Endothelial cell of umbilical vein (primary cell): ENCODE measurements at places on chromosomes 1 and 21. TPM values are rescaled to one million over a fixed set of nuclear protein-coding genes. Genes with fewer than 3 reads are reported as not detected.

Gene CD1E
- polyA plus RNA-seq, result not detected in 2 replicates

Gene NCAM2
- 0.08 and 0.11 TPM in 2 replicates for polyA plus RNA-seq

Gene SV2A
- 2.9 and 3.0 TPM in 2 replicates for polyA plus RNA-seq

Gene S1PR1
- polyA plus RNA-seq, result 346 and 387 TPM in 2 replicates

Gene PLA2G2D
- polyA plus RNA-seq, result not detected in 2 replicates

Gene SNAPIN
- polyA plus RNA-seq, result 47.3 and 55.1 TPM in 2 replicates

Gene MAP10
- polyA plus RNA-seq, result 0.86 and 0.88 TPM in 2 replicates

GRCh38 chr1:159992161-159992560 lies 38.1 kb upstream of the SLAMF9 start:
- no peak for DNase-seq

DNA sequence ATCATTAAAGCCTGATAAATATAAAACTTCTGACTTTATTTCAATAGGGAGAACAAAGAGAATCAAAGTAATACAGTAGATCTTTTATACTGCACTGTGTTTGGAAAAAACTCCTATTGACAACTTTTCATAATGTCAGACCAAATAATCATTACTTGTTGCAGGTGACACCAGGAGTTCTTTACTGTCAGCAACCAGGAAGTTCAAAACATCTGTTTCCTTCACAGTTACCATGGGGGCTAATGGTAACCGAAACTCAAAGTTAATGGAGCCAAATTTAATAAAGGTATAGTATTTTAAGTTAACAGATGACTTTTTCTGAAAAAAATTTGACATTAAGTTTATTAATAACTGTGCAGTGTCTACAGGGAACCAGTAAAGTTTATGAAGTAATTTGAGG lies 10.6 kb downstream of the EFCAB7 start:
- no peak for DNase-seq

DNA sequence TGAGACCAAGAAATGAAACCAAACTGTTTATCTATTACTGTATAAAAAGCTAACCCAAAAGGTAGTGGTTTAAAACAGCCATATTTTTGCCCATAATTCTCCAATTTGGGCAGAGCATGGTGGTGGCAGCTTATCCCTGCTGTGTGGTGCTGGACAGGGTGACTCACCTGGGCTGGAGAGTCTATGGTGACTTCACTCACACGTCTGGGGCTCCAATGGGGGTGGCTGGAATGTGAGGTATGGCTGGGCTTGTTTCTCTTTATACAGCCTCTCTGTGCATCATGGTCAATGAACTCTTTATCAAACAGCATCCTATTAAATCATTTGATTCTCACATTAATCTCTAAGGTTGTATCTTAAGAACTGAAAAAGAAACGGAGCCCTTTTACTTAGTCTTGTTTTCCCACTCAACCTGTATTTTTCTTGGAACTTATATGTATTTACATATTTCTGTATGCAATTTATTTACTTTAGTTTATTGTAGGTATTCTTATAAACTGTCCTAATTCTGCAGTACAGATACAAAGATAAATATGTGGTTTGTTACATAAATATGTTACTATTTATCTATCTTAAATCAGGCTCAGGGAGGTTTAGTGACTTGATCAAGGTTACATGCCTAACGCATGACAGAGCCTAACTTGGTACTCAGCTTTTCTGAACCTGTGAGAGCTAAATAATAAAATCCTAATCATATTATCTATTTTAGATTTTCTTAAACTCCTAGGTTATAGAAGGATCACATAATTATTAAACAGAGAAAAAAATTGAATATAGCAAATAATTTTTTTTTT lies 37.5 kb upstream of the WLS start:
- no peak for DNase-seq

DNA sequence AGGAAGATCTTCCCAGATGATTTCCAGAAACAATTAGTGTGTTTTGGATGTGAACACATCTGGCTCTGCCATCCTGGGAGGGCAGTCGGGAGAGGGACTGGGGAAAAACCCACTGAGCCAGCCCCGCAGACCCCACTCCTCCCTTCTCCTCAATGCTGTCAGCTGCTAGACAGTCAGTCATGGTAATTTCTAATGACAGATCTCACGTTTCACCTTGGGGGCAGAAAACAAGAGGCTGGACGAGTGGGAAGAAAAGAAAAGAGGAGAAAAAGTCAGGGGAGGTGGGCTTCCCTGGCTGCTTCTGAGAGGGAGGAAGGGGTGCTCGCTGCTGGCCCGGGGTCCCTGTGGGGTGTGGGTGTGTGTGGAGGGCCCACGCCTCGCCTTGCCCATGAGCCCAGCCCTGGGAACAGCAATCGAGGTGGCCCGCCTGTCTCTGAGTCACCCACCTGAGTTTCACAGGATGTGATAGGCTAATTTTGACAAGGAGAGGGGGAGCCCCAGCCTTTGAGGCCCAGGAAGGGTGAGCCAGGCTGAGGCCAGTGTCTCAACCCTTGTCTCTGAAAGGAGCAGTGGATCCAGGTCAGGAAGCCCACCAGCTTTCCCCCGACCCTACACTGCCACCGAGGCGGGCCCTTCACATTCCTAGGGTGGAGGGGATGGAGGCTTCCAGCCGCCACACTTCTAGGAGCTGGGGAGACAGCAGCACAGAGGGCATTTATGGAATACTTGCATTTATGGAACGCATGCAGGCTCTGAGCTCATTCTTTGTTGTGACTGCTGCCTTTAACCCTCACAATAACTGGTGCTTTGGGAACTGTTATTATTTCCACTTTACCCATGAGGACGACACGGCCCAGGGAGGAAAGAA lies 49.1 kb upstream of the IFNLR1 start:
- no peak for DNase-seq

- DNase-seq, result no peak
Observed at GRCh38 chr1:12345350-12346217, 115.8 kb downstream of the VPS13D start.

- DNase-seq, result no peak
Observed at GRCh38 chr1:234768171-234768568, 158.2 kb upstream of the IRF2BP2 start.

DNA sequence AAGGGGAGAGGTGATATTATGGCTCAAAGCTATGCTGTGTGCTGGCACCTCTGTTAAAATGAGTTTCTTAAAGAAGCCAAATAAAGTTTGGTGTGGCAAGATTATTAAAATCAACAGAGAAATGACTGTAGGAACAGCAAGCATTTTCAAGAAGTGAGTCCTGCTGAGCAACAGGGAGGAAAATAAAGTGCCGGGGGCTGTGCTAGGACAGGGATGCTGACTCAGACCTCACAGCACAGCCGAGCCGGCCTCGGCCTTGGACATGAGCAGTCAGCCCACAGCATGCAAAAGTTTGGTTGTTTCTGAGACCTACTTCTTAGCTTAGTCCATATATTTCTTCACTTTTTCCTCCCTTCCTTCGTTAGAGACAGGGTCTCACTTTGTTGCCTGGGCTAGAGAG lies 19.2 kb downstream of the CNIH3 start:
- no peak for DNase-seq

DNA sequence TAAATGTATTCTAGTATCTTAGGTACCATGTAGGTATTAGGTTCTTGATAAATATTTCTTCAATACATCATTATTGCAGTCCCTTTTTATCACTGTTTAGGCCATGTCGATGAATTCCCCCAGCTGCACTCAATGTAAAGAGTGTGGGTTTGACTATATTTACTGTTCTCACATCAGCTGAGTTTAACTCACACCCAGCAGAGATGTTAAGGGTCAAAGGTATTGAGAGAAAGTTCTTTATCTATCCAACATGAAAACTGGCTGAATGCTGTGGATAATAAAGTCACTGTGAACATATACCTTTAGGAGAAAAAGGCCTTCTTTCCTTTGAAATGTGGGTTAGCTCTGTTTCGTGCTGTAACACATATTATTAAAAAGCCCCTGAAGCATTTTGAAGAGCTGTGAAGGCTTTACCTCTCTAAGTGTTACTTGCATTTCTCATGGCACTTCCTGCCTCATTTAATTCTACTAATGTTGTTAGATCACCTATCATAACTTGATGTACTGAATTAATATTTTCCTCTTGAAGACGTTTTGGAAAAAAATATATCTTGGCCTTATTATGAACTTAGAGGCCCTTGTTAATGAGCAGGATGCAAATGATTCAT lies 19.1 kb upstream of the LYST start:
- DNase-seq, result no peak

GRCh38 chr1:68331117-68331865 lies 99.0 kb upstream of the WLS start:
- peak; percentile 87 for DNase-seq

DNA sequence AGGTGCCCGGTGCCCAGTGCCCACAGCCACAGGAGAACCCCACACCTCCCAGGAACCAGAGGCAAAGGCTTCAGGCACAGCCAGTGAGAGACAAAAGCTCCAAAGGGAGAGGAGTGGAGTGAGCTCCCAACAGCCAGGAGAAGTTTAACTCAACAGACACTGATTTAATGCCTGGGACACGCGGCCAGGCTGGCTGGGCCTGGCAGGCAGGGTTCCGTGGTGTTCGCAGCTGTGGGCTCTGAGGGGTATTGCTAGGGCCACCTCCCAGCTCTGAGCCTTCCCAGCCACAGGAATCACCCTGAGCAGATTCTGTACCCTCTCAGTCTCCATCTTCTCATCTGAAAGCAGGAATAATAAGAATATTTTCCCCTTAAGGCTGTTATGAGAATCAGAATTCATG lies 222.5 kb downstream of the NPHP4 start:
- no peak for DNase-seq

- peak; percentile 66 for DNase-seq
Observed at GRCh38 chr1:64072089-64072793, 131.2 kb upstream of the UBE2U start.

DNA sequence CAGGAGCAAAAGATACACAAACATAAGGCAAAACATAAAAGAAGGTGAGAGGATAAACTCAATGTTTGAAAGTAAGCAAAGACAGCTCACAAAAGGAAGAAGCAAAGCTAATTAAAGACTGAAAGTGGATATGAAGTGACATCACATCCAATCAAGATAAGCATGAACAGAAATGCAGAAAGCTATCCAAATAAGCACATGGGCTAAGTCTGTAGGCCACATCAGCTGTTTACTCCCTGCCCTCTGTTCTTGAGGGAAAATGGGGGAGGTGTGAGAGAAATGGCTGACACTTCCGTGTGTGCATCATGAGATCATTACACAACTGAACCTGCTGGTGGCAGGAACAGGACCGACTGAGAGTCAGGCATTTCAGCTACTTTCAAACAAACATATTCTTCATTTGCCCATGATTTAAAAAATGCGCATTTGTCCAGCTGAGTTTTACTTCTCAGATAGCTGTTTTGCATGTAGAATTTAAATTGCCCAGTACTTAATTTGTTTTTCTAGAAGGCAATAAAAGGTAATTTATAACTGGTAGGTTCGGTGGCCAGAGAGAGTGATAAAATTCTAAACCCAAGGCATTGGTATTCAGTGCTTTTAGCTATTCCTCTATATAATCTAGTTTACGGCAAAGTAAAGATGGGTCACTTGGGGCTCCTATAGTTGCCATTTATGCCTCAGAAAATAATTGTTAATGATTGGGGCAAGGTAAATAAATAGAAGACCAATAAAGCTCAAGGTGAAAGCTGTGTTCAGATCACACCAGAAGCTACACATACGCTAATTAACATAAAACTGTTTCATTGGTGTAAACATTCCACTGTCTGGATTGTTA lies 27.2 kb upstream of the MAN1A2 start:
- peak; percentile 16 for DNase-seq

DNA sequence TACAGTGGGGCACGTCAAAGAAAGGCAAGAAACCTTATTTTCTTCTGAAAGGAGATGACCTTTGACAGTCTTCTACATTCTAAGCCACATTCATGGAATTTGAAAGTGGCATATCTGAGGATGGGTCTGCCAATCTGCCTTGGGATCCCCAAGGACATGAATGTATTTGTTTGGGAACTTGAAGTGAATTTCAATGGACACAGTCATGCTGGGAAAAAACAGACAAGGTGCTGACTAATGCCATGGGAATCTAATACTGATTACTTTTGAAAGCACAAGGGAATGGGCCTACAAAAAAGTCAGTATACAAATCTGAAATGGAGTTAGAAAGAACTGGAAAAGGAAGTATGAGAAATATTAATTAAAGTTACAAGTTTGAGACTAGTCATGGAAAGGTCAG lies 128.8 kb downstream of the KCNJ6 start:
- peak; percentile 76 for DNase-seq

- peak; percentile 84 for DNase-seq
Observed at GRCh38 chr1:208944981-208945451, 638.5 kb upstream of the CAMK1G start.

- peak; percentile 49 for DNase-seq
Observed at GRCh38 chr1:19651141-19651737, 7.1 kb downstream of the NBL1 start.

- DNase-seq, result no peak
Observed at GRCh38 chr1:117783606-117784396, 145.6 kb downstream of the GDAP2 start.

DNA sequence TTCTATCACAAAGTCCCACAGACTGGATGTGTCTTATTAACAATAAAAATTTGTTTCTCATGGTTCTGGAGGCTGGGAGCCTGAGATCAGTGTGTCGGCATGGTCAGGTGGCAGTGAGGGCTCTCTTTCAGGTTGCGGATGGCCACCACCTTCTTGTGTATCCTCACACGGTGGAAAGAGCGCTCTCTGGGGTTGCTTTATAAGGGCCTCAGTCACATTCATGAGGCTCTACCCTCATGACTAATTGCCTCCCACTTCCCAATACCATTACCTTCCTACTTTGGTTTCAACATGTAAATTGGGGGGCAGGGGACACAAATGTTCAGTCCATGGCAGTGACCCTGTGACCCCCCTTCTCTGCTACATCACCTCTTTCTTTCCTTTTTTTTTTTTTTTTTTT lies 20.7 kb upstream of the MX1 start:
- DNase-seq, result no peak

DNA sequence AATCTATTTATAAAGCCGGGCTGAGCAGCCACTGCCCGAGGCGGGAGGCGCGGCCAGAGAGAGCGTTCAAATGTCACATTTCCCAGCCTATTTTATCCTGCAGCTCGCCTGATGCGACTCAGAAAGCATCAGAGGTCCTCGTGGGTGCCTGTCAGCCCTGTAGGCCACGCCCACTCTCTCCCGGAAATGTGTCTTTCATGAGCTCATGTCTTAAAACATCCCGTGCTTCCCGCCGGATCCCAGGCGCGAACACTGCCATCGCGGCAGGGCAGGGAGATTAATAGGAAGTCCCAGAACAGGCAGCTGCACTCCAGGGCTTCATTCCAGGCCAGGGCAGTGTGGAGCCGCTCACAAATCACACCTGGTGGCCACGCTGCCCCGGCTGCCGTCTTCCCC lies 117.5 kb downstream of the PRDM16 start:
- DNase-seq, result no peak

DNA sequence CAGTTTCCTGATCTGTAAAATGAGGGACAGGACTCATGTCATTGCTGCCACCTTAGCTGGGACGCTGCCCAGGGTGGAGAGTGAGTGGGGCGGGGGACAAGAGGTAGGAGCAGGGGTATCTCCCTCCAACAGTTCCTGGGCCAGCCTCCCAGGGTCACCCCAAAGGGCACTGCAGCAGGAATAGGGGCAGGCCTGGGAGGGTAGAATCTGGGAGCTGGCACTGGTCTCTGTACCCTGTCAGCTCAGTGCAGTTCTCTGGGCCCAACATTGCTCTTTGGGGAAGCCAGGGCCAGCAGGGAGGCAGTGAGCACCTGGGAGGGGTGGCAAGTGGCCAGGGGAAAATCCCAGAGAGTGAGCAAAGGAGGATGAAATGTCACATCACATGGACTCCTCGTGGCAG lies 55.8 kb downstream of the ELK4 start:
- DNase-seq, result no peak

GRCh38 chr21:14403681-14404318 lies 20.9 kb upstream of the HSPA13 start:
- DNase-seq, result peak; percentile 45
